Astrocyte of the hippocampus (primary cell): ENCODE measurements at places on chromosomes 1 and 21.

GRCh38 chr1:2320006-2320405, 71.3 kb downstream of the MORN1 start:
- DNase-seq, result no peak

GRCh38 chr1:152022474-152022873, 14.3 kb downstream of the S100A11 start:
- no peak for DNase-seq

DNA sequence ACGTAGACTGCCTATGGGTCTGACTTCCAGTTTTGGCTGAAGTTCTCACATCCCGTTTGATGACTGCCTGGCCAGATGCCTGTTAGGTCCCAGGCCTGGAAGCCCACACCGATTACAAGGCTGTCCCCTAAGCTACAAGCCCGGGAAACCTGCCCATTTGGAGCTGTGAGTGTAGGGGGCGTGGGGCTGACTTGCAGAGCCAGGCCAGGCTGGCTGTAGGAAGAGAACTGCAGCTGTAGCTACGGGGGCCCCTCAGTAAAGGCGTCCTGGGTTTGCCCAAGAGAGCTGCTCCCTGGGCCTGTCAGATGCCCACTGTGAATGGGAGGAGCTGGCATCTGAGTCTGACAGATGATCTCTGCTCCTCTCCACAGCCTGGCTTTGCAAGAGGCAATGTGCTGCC, 199.7 kb downstream of the CAMTA1 start:
- peak; percentile 37 for DNase-seq

GRCh38 chr1:172719694-172720138, 60.8 kb downstream of the FASLG start:
- peak; percentile 72 for DNase-seq

DNA sequence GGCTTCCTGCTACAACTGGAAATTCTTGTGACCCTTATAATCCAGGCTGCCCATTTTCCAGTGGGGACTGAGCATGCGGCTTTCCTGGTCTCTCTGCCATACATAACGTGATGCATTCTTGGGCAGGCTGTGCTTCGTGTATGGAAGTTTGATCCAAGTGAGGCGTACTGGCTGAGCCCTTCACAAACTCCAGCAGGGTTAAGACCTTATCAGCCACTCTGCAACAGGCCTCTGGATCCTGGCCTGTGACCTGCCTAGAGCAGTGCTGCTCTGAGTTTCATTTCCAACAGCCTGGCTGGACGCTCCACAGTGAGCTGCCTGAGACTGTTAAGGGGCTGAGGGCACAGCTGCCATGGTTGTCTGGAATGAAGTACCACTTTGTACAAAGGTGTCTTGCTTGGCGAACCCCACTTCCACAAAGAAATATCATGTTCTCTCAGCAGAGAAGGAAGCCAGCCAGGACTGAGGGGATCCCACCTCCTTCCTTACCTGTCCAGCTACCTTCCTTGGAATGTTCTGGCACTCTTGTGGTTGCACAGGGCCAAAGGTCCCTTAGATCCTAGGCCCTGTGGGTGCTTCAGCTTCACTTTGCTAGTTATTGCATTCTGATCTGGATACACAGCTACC, 28.5 kb upstream of the XPR1 start:
- DNase-seq, result no peak

- DNase-seq, result peak; percentile 61
Observed at GRCh38 chr1:226702318-226702956, 36.6 kb downstream of the ITPKB start.

DNA sequence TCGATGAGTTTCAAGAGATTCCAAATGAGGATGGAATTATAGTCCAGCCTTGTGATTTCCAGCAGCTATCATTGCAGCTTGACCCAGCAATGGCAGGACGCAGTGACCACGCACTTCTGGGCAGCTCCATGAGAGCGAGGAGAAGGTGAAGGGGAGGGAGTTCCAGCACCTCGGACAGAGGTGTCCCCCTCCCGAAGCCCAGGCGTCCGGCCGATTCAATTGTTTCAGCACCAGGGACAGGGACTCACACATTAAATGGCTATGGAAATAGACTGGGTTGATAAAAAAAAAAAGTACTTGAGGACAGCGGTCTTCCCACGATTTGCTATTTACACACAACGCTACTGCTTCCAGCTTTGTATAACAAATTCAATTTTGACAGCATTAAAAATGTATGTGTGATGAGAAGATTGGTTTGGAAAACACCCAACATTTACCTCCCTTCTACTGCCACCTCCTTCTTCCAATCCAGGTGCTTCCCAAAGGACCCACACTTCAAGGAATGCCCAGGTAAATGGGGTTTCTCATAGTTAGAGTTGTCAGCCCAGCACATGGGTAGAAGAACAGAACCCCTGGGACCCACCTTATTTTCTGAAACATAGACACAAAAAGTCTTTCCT, 71.8 kb downstream of the DISP3 start:
- peak; percentile 94 for DNase-seq

- DNase-seq, result no peak
Observed at GRCh38 chr1:7333094-7333493, 438.0 kb upstream of the VAMP3 start.
